Adrenal gland (tissue), 19 donors: ENCODE measurements at places on chromosomes 12 and 14.

GRCh38 chr14:55574988-55575387 is 5.0 kb upstream of the KTN1 start:
- no peak for DNase-seq

DNA sequence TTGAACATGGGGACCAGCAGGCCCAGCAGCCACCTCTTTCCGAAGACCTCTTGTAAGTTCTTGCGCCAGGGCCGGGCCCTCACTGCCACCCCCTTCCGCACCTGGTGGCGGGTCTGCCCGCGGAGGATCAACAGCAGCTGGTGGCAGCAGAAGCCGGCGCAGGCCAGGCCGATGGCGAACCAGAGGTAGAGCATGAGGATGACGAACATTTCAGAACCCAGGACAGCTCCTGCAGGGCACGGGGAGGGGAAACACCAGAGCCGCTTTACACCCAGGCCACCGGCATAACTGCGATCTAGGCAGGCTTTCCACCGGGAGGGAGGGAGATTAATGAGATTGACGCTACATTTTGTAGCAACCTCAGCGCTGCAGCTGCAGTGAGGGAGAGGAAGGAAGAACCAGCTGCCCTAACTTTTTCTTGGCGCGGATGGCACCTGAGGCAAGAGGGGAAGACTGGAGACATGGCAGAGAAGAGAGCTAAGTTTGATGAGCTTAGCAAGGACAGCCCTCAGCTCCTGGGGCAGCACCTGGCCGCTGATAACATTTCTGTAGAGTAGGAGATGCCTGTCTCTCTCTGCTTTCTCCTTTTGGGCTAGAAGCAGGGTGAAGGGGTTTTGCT is 7.8 kb downstream of the ZDHHC22 start:
- DNase-seq: peak; percentile 73

GRCh38 chr12:92879698-92880322 is 49.3 kb downstream of the EEA1 start:
- no peak for DNase-seq

DNA sequence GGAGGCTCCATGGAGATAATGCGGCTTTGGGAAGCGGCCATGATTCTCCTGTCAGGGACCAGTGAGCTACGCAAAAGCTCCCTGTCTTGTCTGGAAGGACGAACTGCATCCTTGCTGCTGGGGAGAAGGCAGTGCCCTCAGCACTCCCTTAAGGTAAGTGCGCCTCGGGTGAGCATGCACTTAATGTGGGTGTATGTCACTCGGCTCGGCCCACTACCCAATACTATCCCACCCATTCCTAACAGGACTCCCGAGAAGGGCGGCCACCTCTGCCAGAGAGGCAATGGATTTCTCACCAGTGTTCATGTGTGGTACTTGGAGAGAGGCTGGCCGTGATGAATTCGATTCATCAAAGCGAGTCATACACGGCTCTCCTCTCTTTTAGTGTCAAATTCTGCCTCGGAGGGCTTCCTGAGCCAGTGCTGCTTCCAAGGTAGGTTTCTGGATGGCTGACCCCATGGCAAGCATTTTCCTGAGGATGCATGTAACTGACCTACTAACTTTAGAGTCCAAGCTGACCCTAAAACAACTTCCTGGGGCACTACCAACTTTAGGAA is 151.7 kb upstream of the RTL1 start:
- no peak for DNase-seq

DNA sequence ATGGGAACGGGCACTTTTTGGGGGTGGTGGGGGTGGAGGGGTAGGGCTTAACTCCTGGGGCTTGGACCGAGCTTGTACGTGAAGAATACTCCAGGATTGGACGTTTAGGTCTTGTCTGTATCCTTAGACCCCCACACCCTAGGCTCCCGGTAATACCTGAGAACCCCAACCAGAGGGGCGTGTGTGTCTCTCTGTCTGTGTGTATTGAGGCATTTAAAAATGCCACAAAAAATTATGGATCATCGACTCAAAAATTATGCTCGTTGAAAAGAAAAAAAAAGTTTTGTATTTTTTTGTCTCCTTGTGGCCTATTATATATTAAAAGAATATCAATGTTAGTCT is 459 bp downstream of the PPFIBP1 start:
- no peak for DNase-seq

DNA sequence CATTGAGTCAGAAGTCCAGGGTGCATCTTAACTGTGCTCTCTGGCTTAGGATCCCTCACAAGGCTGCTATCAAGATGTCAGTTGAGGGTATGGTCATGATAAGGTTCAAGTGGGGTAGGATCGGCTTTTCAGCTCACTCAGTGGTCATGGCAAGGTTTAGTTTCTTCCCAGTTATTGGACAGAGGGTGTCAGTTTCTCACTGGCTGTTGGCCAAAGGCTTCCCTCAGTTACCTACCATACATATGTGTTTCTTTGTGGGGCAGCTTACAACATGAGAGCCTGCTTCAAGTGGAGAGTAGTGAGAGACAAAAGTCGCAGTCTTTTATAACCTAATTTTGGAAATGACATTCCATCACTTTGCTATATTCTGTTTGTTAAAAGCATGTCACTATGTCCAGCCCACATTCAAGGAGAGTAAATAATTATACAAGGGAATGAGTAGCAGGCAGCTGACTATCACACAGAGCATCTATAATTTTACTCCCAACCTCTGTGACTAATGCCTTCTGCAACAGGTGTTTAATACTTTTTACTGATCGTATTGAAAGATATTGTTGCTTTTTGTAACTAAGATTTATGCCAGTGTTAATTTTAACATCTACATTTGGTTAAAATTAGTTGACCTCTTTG is 572.8 kb upstream of the FBXO33 start:
- DNase-seq: no peak

- DNase-seq: peak; percentile 40
Observed at GRCh38 chr12:116053479-116054200, 223.9 kb downstream of the MED13L start.

GRCh38 chr12:65998536-65999530 is 131.7 kb downstream of the LLPH start:
- no peak for DNase-seq

DNA sequence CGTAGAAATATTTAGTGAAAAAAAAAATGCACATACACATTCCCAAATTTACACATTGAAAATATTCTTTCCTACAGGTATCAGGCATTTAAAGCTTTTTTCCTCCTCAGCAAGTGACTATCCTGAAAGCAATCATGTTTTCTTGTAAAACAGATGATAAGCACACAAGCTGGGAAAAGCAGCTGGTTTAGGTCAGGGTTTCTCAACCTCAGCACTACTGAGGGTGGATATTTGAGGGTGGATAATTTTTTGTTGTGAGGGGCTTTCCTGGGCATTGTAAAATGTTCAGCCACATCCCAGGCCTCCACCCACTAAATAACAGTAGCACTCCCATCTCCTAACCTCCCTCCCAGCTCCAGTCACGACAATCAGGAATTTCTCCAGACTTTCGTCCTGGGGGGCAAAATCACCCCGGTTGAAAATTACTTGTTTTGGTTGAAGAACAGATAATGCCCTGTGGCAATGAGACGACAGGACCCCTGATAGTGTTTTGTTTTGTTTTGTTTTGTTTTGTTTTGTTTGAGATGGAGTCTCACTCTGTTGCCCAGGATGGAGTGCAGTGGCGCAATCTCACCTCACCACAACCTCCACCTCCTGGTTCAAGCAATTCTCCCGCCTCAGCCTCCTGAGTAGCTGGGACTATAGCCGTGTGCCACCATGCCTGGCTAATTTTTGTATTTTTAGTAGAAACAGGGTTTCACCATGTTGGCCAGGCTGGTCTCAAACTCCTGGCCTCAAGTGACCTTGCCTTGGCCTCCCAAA is 15.0 kb upstream of the NT5DC3 start:
- no peak for DNase-seq

GRCh38 chr12:27164330-27165040 is 79.6 kb upstream of the STK38L start:
- no peak for DNase-seq

DNA sequence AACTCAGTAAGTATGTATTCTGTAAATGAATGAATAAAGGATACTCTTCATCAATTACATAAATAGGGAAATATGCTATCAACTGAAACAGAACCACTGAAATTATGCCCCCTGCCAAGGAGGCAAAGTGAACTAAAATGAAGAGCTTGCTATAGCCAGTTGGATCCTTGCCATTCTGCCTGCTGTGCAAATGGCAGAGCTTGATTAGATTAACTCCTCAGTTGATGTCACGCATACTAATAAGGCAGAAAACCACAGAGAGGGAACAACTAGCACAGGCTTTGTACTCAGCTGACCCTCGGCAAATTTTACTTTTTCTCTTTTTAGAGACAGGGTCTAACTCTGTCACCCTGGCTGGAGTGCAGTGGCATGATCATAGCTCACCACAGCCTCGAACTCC is 36.7 kb upstream of the FERMT2 start:
- no peak for DNase-seq

DNA sequence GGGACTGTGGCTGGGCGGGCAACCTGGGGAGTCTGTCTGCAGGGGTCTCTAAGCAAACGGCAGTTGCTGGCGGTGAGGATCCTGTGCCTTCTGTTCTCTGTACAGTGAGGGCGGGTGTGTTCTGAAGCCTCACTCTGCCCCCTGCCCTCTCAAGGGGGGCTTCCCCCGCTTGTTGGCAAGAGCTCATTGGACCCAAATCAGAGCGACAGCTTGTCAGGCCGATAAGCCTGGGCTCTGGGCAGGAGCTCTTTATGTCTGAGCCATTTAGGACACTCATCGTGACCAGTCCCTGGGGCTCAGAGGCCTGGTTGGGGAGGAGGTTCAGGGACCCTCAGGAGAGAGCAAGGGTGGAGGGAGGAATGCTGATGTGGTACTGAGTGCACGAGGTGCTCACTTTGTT is 136.0 kb downstream of the TSPAN9 start:
- no peak for DNase-seq

DNA sequence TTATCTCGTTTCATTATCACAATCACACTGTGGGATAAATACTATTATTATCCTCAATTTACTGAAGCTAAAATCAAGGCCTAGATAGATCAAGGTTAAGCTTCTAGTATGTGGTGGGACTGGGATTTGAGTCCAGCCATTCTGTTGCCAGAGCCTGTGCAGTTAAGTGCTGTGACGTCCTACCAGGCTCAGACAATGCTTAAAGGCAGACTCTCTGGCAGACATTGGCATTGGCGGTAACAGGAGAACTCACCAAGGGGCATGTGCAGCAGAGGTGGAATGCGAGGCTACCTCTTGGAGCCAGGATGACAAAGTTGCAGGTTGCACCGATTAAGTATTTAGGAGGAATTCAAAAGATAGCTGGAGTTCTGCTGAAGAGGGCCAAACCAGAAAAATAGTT is 155.6 kb upstream of the IFNG-AS1 start:
- no peak for DNase-seq
